Effector memory CD8-positive, alpha-beta T cell (primary cell): ENCODE measurements at places on chromosomes 1 and 21.
A peak's percentile ranks its signal among the peaks of the same experiment; 100 is the strongest.

- DNase-seq = no peak
- no peak overlapping the region for H3K27ac ChIP-seq
- H3K4me3 ChIP-seq = no peak overlapping the region
- H3K36me3 ChIP-seq = no peaks in the 10 kb centered on the region
These were observed 8.3 kb downstream of the OLIG2 start for GRCh38 chr21:33033961-33034413.

- H3K4me3 ChIP-seq = no peak overlapping the region
- no peaks in the 10 kb centered on the region for H3K4me1 ChIP-seq
- H3K27me3 ChIP-seq = no peaks in the 10 kb centered on the region
- no peak for DNase-seq
These were observed 84.1 kb upstream of the PRDX6 start for GRCh38 chr1:173392895-173393658.

DNA sequence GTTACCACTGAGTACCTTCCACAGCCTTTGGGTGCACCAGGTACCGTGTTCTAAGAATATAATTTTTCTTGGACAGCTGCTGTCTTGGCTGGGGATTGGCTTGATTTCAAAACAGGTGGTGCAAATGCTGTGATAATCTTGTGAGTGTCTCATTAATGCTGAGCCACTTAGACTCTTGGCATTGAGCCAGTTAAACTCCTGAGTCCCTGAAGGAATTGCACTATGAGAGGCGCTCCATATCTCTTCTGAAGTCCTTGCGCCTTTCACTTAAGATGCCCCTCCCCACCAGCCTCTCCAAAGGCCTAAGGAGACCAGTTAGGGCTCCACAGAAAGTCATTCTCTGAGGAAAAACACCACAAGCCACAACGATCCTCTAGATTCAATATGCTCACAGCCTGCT lies 51.0 kb downstream of the BACH1 start:
- peaks cover 2% of the 10 kb centered on the region for H3K36me3 ChIP-seq
- H3K27me3 ChIP-seq = no peaks in the 10 kb centered on the region
- no peak overlapping the region for H3K27ac ChIP-seq
- no peak overlapping the region for H3K4me3 ChIP-seq
- peaks cover 2% of the 10 kb centered on the region for H3K4me1 ChIP-seq

DNA sequence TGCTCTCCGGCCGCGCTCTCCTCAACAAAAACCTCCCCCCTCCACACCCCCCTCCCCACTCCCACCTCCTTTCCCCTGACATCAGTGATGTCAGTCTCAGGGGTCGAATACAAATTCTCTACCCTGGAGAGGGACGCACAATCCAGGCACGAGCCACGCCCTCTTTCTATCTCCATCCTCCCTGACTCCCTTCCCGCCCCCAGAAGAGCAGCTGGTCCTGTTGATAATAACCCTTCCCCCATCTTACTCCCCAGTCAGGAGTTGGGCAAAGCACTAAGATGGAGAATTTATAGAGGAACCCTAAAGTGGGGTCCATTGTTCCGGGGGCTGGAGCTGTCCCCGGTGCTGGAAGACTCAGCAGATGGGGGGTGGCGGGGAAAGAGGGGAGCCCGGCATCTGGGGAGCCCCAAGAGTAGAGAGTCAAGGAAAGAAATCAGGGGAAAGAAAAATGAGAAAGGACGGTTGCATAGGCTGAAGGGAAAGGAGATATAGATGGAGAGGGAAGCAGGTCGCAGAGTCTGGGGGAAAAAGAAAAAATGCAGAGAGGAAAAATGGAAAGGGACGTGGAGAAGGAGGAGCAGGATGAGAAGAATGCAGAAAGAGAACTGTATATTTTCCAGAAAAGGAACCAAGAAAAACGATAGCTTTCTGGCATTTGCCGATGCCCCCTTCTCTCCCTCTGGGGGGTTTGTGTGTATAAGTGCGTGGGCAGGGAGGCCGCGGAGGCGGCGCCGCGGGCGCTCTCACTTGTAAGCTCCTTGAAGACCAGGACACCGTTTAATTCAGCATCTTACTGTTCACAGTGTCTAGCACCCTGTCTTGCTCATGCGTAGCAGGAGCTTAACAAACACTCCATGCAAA lies at the start of gene CELF3:
Gene CELF3, minus strand, starts transcription at position 33 of the 861 bp plus-strand sequence. CDS start 783 bp downstream, outside the sequence.
- H3K27ac ChIP-seq = no peak within 1 kb of the TSS
- peaks cover 25% of the 10 kb centered on the region for H3K4me1 ChIP-seq
- peak within 1 kb of the TSS; percentile 63 for H3K4me3 ChIP-seq
- H3K36me3 ChIP-seq = no peaks in the 10 kb centered on the region
- peaks cover 65% of the 10 kb centered on the region for H3K27me3 ChIP-seq

DNA sequence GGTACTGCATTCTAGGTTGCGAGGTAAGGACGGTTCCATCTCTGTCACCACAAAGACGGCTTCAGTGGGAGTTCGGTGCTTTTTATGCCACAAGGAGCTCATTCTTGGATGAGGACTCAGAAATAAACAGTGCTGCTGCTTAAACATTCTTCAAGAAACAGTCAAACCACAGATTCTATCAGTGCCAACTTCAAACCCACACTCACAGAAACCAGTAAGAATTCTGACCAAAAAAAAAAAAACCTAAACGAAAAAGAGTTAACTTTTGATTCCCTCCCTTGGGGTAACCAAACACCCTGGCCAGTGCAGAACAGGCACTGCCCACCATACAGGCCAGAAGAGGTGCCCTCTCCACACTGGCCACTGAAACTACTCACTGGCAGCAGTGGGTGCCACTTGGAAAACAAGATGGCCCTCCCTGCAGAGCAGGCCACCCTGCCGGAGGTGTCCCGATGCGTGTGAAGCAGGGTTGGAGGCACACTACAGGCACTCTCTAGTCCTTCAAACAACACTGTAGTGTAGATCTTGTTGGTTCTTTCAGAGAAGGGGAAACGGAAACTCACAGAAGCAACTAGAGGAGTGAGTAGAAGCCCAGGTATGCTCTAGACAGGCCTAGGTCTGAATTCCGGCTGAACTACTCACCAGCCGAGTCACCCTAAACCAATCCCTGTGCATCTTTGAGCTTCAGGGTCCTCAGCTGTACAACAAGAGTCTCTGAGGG lies 87.3 kb upstream of the TLR5 start:
- no peak for DNase-seq
- H3K27ac ChIP-seq = peak overlapping the region; percentile 52
- H3K27me3 ChIP-seq = peaks cover 7% of the 10 kb centered on the region
- no peaks in the 10 kb centered on the region for H3K36me3 ChIP-seq
- peaks cover 14% of the 10 kb centered on the region for H3K4me1 ChIP-seq

- H3K27ac ChIP-seq = no peak overlapping the region
- H3K27me3 ChIP-seq = peaks cover 36% of the 10 kb centered on the region
- no peak overlapping the region for H3K4me3 ChIP-seq
- no peaks in the 10 kb centered on the region for H3K36me3 ChIP-seq
These were observed 44.5 kb downstream of the LRRC38 start for GRCh38 chr1:13469343-13469742.

DNA sequence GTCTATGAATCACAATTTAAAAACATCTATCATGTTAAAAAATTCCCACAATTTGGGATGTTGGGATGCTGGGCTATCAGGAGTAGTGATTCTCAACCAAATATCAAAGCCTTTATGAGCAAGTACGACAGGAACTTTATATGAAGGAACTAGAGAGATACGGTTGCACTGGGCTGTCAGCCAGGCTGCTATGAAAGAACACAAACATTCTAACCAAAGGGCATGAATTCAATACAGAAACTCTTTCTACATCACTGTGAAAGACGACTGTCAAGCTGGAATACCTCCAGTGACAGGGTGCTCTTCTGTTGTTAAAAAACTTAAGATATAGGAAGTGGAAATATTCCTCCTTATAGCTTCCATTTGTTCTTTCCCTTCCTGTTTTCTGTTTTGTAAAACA lies 9.8 kb downstream of the CACNA1E start:
- no peak overlapping the region for H3K27ac ChIP-seq
- no peaks in the 10 kb centered on the region for H3K36me3 ChIP-seq
- no peak overlapping the region for H3K4me3 ChIP-seq
- peaks cover 52% of the 10 kb centered on the region for H3K27me3 ChIP-seq

DNA sequence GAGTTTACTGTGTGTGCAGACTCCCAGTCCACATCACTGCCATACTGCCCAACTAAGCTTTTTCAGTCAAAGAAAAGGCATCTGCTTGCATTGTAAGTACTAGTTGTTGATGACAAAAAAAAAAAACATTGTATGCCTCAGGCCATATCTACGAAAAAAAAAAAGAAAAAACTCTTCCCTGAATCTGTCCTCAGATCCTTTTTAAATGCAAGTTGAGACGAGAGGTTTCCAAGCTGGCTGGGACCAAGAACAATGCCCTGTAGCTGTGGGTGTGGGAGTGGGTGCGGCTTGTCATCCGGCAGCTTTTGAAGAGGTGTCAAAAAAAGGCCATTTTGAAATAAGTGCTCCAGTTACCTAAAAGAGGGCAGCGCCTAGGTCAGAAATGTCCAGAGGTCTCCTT lies 29.2 kb upstream of the HHAT start:
- no peaks in the 10 kb centered on the region for H3K36me3 ChIP-seq
- no peak for DNase-seq
- H3K4me1 ChIP-seq = no peaks in the 10 kb centered on the region
- H3K27ac ChIP-seq = no peak overlapping the region
- no peak overlapping the region for H3K4me3 ChIP-seq

GRCh38 chr1:168098534-168099320 lies 38.0 kb downstream of the GPR161 start:
- H3K4me3 ChIP-seq = no peak overlapping the region
- H3K27ac ChIP-seq = no peak overlapping the region
- no peaks in the 10 kb centered on the region for H3K36me3 ChIP-seq
- no peaks in the 10 kb centered on the region for H3K4me1 ChIP-seq

- peaks cover 21% of the 10 kb centered on the region for H3K27me3 ChIP-seq
- H3K27ac ChIP-seq = no peak overlapping the region
- H3K4me3 ChIP-seq = no peak overlapping the region
- DNase-seq = no peak
- no peaks in the 10 kb centered on the region for H3K4me1 ChIP-seq
These were observed 106.3 kb upstream of the CACHD1 start for GRCh38 chr1:64363616-64364015.

- H3K4me3 ChIP-seq = peak overlapping the region; percentile 16
- no peaks in the 10 kb centered on the region for H3K27me3 ChIP-seq
- no peak for DNase-seq
- H3K4me1 ChIP-seq = peaks cover 6% of the 10 kb centered on the region
- peaks cover 37% of the 10 kb centered on the region for H3K36me3 ChIP-seq
- peak overlapping the region; percentile 39 for H3K27ac ChIP-seq
These were observed 26.8 kb upstream of the GUCA2A start for GRCh38 chr1:42191319-42191718.

DNA sequence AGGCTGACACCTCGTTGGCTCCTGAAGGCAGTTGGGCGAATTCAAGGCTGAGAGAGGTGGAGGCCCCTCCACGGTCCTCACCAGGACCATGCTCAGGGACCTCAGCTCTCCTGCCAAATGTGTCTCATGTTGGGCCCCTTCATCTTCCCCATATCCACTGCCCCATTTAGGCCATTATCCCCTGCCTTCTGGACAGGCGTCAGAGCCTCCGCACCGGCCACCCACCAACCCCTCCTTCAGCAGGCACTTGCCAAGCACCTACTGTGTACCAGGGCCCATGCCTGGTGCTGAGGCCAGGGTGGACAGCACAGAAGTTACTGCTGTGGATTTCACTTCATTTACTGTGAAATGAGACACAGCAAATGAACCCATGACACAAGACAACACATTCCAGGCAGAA lies 325.8 kb downstream of the MATN1 start:
- DNase-seq = no peak
- no peaks in the 10 kb centered on the region for H3K36me3 ChIP-seq
- no peak overlapping the region for H3K27ac ChIP-seq
- H3K4me1 ChIP-seq = no peaks in the 10 kb centered on the region
- peaks cover 19% of the 10 kb centered on the region for H3K27me3 ChIP-seq

GRCh38 chr1:185880779-185881333 lies 146.7 kb downstream of the HMCN1 start:
- H3K36me3 ChIP-seq = no peaks in the 10 kb centered on the region
- no peak for DNase-seq
- H3K4me1 ChIP-seq = no peaks in the 10 kb centered on the region
- H3K27ac ChIP-seq = no peak overlapping the region
- no peak overlapping the region for H3K4me3 ChIP-seq
- no peaks in the 10 kb centered on the region for H3K27me3 ChIP-seq

DNA sequence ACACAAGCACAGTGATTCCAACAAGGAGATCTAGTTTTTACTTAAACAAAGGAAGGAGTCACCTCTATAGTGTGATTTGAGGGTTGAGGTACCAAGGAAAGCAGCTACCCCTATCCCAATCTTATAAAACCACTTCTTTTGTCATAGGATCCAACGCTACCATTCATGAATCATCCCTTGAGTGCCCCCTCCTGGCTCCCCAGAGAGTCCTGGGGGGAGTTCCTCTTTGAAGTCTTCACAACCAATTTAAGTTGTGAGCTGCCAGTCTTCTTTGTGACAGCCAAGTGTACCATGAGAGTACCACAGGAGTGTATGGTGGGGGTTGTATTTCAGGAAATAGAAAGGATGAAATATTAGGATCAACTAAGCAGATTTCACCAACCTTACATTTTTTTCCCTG lies 39.1 kb upstream of the NHLH2 start:
- no peak overlapping the region for H3K4me3 ChIP-seq
- no peaks in the 10 kb centered on the region for H3K4me1 ChIP-seq
- H3K27ac ChIP-seq = no peak overlapping the region
- DNase-seq = no peak

- peak overlapping the region; percentile 57 for H3K4me3 ChIP-seq
These were observed 29.7 kb downstream of the MDM4 start for GRCh38 chr1:204545881-204546280.

DNA sequence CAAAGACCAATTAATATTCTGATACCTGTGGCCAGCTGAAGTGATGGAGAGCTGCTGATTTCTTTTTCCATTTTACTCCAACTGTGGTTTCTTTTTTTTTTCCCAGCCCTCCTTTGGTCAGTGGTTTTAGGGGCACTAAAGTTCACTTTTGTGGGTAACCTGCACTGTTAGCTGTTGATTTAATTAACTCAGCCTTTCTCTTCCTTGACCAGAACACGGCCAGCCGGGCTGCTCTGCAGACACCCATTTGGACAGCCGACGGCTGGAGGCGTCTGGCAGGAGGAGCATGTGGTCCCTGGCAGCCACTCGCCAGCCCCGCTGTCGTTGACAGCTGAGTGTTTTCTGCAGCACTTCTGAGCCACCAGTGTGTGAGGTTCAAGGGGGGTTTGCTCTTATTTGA lies 136.2 kb upstream of the RUNX3 start:
- peaks cover 28% of the 10 kb centered on the region for H3K36me3 ChIP-seq
- no peak for DNase-seq
- H3K27ac ChIP-seq = peak overlapping the region; percentile 92
- peaks cover 62% of the 10 kb centered on the region for H3K4me1 ChIP-seq
- H3K27me3 ChIP-seq = no peaks in the 10 kb centered on the region

GRCh38 chr1:154744352-154745035 lies 125.6 kb downstream of the KCNN3 start:
- H3K36me3 ChIP-seq = no peaks in the 10 kb centered on the region
- H3K4me1 ChIP-seq = peaks cover 40% of the 10 kb centered on the region
- peaks cover 17% of the 10 kb centered on the region for H3K27me3 ChIP-seq
- DNase-seq = no peak

- H3K27ac ChIP-seq = no peak overlapping the region
- H3K4me3 ChIP-seq = no peak overlapping the region
- no peak for DNase-seq
- no peaks in the 10 kb centered on the region for H3K36me3 ChIP-seq
- H3K4me1 ChIP-seq = no peaks in the 10 kb centered on the region
These were observed 36.4 kb downstream of the RXRG start for GRCh38 chr1:165408518-165408917.

GRCh38 chr1:97201641-97202040 lies 480.1 kb downstream of the PTBP2 start:
- H3K36me3 ChIP-seq = no peaks in the 10 kb centered on the region
- no peaks in the 10 kb centered on the region for H3K27me3 ChIP-seq
- H3K4me1 ChIP-seq = no peaks in the 10 kb centered on the region
- DNase-seq = no peak
